ENCODE measurements at places on chromosomes 16 and 17. TPM values are rescaled to one million over a fixed set of nuclear protein-coding genes. Genes with fewer than 3 reads are reported as not detected.

Gene RNF222
- not detected for total RNA-seq

DNA sequence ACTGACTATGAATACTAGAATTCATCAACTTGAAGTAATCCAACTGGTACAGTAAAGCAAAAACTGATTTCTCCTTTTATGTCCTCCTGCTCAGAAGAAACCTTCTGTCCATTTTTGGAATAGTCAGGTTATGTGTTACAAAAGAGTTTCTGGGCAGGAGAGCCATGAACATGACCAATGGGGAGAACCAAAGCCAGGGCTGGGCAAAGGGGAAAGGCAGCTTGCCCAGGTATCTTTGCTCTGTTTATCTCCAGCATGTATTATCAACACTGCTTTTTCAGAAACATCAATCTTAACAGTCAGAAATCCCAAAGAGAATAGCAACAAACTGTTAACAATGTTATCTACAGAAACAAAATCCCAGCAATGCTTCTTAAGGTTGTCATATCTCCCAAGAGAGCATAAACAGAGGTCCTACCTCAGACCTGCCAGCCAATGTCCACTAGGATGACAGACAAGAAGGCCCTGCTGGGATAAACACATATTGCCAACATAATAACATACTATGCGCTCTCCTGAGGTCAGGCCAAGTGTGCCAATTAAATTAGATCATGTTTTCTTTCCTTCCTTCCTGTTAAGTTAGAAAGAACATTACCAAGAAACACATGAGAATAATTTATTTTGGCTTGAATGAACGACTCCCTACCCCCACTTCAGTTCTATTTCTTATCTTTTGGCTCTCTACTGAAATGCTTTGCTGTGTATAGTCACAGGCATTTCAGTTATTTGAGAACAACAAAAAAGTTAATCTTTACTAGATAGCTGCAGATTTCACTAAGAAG lies 28.0 kb downstream of the BLMH start:
- DNase-seq: no peak

Gene CRYM
- 0.67 TPM for total RNA-seq

DNA sequence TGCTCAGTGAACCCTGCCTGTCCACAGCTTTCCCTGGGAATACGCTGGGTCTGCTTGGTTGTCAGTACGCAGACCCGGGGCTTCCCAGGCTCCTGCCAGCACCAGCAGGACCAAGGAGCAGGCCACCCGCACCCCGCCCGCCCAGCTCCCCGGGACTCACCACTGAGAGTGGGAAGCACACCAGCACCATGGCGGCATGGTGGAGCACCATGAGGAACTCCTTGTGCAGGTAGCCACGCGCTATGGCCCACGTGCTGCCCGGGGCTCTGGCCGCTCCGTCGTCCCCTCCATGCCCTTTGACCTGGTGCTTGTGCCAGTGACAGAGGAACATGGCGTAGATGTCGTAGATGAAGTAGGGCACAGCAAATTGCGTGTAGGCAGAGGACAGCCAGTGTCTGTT lies 3.5 kb downstream of the C16orf92 start:
- DNase-seq: no peak

Gene ARHGDIG
- 1.1 TPM for total RNA-seq

All from A172 (cell line).